Midbrain (tissue), 1 donor: ENCODE measurements at places on chromosomes 1 and 21.
A peak's percentile ranks its signal among the peaks of the same experiment; 100 is the strongest.

- DNase-seq = no peak
Measured at GRCh38 chr1:207645635-207646081, 725 bp downstream of the CR1L start.

- no peak for DNase-seq
Measured at GRCh38 chr21:44024257-44024656, 12.1 kb downstream of the TRAPPC10 start.

DNA sequence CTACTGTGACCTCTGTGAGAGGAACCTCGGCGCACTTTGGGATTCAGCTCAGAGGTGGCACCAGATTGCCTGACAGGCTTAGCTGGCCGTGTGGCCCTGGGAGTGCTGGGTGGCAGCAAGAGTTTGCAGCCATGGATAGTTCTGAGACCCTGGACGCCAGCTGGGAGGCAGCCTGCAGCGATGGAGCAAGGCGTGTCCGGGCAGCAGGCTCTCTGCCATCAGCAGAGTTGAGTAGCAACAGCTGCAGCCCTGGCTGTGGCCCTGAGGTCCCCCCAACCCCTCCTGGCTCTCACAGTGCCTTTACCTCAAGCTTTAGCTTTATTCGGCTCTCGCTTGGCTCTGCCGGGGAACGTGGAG, 67.5 kb downstream of the DISC1 start:
- DNase-seq = peak; percentile 44

DNA sequence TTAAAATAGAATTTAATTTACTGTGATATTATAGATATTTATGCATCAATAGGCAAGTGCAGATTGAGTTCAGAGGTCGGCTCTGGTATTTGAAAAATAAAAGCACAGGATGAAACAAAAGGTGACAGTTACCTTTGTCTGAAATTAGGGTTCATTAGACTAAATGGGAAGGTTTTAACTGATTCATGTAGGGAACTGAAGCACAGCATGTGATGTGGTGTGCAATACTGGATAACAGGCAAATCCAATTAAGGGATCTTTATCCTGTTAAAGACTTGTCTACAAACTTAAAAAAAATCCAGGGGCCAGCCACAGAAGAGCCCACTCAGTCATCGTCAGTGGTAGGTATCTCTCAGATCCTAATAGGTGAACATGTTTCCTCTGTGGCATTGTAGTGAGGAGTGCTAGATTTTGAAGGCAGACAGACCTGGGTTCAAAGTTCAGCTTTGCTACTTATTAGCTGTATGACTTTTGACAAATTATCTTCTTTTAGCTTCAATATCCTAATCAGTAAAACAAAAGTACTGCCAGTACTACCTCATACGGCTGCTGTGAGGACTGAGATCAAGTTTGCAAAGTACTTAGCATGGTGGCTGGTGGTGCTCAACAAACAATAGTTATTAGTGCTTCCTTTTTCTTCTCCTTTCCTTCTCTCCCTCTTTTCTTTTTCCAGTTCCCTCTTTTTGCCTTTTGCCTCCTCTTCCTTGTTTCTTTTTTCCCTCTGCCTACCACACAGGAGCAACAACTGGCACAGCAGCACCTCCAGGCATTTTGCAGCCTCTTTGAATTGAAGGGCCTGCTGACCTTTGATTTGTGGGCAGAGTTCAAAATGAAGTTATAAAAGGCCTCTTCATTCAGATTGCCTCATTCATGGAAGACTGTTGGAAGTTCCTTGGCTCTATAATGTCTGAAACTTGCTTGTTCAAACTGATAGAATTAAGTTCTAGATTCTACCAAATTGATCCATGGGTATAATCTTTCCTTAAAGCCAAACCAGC, 44.9 kb upstream of the FOXD3 start:
- DNase-seq = no peak

DNA sequence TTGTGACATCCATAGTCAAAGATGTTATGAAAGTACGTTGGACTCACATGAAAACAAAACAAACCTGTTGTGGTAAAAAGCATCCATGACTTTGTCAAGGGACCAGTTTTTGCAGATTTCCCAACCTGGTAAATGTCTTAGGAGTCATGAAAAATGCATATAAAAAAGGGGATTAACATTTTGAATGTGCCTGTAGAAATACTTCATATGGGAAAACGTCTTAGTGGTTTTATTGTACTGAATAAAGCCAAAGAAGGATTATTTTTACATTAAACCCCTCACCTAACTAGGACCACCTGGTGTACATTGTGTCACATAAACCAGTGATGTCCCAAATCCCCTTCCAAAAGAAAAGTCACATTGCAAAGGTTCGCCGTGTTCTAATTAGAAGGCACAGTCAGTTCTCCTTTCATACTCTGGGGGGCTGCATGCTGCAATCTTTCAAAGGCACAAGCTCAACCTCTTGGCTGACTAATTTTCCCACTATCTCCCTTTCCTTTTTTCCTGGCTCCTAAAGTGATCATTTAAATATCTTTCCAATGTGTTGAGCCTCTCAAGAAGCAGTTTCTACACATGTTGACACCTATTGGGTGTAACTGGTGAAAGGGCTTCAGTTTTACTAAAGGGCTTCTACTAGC, 119.8 kb upstream of the SPAG17 start:
- DNase-seq = no peak

DNA sequence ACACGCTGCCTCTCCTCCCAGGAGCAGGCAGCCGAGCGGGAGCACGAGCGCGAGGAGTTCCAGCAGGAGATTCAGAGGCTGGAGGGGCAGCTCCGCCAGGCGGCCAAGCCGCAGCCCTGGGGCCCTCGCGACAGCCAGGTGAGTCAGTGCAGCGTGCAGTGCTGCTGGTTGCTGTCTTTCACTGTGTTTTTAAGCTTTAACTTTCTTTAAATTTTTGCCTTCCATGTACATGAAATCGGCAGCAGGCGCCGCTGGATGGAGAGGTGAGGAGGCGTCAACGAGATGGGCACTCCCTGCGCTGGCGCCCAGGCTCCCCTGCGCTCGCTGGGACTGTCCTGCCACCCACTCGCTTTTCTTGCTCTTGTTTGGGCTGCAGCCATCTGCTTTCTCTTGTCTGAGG, 60.7 kb upstream of the DIP2A start:
- no peak for DNase-seq

GRCh38 chr21:44618504-44618903, 6.6 kb downstream of the KRTAP10-8 start:
- DNase-seq = no peak

DNA sequence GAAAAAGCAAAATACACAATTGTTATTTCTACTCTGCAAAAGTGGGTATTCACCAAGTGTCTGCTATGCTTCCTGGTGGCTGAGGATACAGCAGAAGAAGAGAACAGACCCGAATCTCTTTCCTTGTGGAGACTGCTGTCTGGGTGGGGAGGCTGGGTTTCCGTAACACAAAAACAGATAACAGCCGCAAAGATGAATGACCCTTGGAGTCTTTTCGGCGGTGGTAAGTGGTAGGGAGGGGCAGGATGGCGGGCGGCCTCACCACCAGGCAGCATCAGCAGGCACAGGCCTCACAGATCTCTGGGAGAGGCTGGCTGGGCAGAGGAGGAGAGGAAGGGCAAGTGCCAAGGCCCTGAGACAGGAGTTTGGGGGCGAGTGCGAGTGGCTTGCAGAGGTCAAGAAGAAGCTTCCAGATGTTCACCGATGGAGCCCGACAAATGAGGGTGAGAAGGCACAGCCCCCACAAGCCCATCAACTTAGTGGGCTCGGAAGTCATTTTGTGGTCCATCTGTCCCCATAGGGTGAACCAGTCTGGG, 164.2 kb downstream of the RHOU start:
- DNase-seq = no peak

- no peak for DNase-seq
Measured at GRCh38 chr1:180503280-180503862, 994 bp upstream of the ACBD6 start.

DNA sequence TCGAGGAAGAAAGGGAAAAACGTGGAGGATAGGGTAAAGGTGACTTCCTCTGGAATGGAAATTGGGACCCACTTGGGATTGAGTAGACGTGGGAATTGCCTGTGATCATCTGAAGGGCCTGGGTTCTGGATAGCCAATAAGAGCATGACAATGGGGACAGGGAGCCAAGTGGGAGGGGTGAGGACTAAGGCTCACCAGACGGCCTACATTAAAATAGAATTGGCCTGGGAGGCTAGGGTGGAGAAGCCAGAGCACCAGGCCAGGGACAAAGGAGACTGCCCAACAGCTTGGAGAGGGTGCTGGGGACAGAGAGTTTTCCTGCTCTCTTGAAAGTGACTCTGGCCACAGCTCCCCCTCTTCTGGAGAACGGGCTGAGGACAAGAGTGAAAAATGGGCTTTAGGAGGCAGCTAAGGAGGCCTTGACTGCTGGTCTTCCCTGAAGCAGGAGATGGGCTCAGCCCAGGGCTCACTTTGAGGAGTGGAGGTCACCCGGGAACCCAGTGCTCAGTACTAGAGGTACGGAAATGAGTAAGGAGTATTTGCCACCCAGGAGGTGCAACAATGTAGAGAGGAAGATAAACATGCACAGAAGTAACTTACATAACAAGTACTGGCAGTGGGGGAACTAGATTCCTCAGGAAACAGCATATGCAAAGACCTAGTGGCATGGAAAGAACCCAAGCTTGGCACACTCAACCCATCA, 18.8 kb downstream of the INKA2 start:
- no peak for DNase-seq

- no peak for DNase-seq
Measured at GRCh38 chr1:242005866-242006535, 7.1 kb upstream of the MAP1LC3C start.

- no peak for DNase-seq
Measured at GRCh38 chr1:217012659-217013058, 289.4 kb upstream of the ESRRG start.

GRCh38 chr1:171740987-171741871, 636 bp downstream of the VAMP4 start:
- peak; percentile 43 for DNase-seq

GRCh38 chr21:35222541-35222941, 173.4 kb upstream of the RUNX1 start:
- no peak for DNase-seq

- peak; percentile 18 for DNase-seq
Measured at GRCh38 chr1:20484519-20485462, 1.2 kb downstream of the CAMK2N1 start.

DNA sequence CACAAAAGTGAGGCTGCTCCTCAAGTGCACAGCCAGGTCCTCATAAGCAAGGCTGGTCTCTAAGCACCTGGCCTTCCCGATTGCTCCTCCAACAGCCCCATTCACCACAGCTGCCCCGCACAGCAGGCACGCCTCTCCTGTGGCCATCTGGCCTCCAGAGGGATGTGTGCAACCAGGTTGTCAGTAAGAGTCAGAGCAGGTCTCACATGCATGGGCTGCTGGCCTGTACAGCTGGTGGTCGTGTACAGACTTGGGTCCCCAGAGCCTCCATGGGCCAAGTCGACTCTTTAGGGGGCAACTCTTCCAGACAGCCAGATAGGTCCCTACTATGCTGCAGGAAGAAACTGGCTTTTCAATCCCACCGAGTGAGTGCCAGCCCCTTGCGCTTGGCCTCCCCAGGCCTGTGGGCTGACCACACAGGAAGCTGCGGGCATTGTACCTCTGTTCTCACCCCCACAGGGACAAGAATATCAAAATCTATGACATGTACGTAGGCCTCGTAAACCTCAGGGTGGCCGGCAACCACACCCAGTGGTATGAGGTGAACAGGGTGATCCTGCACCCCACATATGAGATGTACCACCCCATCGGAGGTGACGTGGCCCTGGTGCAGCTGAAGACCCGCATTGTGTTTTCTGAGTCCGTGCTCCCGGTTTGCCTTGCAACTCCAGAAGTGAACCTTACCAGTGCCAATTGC, 1.4 kb downstream of the PRSS38 start:
- DNase-seq = no peak
